ENCODE measurements at places on chromosomes 13 and 19.

DNA sequence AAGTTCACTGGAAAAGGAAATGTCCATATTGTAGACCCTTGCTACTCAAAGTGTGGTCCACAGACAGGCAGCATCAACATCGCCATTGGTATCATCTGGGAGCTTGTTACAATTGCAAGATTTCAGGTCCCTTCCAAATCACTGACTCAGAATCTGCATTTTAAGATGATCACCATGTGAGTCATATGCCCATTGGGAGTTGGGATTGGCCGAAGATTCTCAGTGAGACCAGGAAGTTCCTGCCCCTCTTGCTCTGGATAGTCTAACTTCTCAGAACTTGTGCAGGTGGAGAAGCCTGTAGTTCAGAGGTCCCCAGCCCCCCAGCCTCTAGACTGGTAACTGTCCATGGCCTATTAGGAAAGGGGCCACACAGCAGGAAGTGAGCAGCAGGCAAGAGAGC is 48.9 kb upstream of the URAD start:
- no peak for DNase-seq

DNA sequence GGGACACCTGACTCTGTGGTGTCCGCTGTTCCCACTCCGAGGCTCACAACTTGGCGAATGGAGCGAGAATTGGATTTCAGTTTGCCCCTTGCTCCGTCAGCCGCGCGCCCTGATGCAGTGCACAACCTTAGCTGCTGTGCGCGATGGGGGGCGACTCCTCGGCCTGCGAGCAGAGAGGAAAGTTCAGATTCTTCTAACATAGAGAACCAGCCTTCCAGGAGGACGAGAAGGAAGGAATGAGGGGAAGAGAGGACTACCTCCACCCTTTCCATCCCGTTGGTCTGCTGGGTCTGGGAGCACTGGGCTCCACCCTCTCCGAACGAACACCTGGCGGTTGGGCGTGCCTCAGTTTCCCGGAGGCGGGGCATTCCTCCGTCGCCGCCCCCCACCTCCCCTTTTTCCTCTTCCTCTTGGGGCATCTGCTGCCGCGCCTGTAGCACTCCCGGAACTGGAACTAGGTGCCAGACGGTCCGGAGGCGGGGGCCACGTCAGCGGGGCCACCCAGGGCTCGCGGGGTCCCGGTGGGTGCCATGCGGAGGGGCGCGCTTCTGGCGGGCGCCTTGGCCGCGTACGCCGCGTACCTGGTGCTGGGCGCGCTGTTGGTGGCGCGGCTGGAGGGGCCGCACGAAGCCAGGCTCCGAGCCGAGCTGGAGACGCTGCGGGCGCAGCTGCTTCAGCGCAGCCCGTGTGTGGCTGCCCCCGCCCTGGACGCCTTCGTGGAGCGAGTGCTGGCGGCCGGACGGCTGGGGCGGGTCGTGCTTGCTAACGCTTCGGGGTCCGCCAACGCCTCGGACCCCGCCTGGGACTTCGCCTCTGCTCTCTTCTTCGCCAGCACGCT is at the start of gene KCNK6:
Gene KCNK6 (plus strand): TSS at position 425 of the 838 bp plus-strand sequence. CDS start 106 bp downstream, at position 531.
- DNase-seq, result peak; percentile 63

DNA sequence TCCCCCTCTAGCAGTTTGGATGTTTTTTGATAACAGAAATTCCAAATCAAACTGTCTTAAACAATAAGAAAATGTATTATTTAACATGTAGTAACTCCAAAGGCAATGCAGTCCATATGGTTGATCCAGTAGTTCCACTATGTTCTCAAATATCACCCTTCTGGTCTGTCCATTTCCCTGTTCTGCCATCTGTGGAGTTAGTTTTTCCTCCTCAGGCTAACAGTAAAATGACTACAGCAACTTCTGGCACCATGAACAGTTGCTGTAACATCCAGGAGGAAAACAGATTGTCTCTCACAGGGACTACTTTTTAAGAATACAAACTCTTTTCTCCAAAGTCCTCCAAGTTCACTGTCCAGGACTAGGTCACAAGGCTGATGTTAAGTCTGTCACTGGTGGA is 455.4 kb downstream of the FGF14 start:
- DNase-seq, result no peak

GRCh38 chr19:8355631-8356402 is 8.1 kb upstream of the ANGPTL4 start:
- no peak for DNase-seq

DNA sequence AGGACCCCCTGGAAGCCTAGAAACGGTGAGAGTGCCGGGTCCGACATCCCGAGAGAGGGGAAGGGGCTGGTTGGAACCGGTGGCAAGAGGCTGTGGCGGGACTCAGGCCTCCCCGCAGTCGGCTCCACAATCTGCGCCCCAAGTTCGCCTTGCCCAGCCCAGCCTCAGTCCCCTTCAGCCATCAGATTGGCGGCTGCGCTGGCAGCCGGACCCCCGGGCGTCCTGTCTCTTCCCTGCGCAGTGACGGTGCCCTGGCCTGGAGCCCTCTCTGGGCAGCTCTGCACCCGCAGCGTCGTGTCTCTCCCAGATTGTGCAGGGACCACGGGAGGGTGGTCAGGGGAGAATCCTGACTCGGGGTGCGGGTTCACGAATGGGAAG is 315 bp downstream of the ZNF492 start:
- DNase-seq, result no peak

DNA sequence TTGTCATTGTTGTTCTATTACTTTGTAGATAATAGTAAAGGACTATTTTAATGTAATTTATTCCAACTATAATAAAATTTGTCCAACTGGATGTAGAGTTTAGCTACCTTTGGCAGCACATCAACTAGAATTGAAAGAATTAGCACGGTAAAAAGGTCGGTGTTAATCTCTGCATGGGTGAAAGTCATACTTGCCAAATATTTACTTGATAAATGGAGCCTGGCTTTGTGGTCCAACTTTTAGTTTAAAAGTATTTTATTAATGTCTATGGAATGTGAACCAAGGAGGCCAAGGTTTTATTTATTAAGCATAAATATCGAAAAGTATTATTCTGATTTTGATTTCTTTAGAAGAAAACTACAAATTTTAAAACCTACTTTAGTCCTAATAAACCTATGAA is 1389.0 kb downstream of the PCDH9 start:
- DNase-seq, result no peak

- DNase-seq, result no peak
Measured at GRCh38 chr19:38267761-38268483, 3.5 kb downstream of the SPINT2 start.

GRCh38 chr13:107365466-107366215 is 797.7 kb upstream of the ARGLU1 start:
- DNase-seq, result no peak

GRCh38 chr19:32653599-32653915 is 21.4 kb downstream of the ANKRD27 start:
- no peak for DNase-seq

DNA sequence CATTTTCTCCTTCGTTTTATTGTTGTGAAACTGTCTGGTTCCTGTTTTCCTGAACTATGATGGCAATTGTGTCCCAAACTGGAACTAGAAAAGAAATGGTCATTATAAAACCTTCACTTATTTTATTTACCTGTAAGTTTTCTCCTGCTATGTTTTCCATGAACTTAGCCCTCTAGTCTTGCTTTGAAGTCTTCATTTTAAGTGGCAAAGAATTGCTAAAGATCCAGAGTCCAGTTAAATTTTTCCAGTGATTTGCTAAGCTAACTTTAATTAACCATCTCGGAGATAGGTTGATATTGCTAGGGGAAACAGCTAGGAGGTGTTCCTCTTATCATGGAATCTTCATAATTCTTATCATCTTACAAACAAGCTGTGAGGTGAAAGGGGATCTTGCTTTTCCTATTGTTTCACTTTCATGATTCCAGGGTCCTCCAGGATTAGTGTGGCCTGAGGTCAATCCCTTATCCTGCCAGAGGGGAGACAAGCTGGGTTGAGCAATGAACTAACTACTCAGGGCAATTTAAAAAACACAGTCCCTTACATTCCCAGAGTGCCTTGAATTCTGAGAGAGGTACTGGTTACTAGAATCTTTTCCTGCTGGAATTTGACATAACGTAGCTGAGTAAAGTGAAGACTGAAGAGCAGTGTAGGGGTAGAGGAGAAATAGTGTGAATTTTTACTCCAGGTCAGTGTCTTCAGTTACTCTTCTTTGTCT is 112.5 kb downstream of the ESD start:
- DNase-seq, result no peak

- no peak for DNase-seq
Measured at GRCh38 chr19:38173291-38174041, 50.6 kb downstream of the DPF1 start.

DNA sequence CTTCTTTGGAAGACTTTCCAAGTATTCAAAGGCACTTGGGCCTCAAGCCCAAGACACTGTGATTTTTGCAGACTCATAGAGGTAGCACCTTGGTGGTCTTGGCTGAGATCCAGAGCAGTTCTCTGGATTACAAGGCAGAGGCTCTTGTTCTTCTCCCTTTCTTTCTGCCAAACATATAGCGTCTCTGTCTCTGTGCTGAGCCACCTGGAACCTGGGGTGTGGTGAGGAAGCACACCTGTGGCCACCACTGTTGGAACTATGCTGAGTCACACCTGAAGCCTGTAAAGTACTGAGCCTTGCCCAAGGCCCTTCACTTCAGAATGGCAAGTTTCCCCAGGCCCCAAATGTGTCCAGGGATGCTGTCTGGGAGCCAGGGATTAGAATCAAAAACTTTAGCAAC is 127.5 kb downstream of the FREM2 start:
- no peak for DNase-seq

GRCh38 chr19:8143041-8143440 is 6.4 kb downstream of the FBN3 start:
- DNase-seq, result no peak

DNA sequence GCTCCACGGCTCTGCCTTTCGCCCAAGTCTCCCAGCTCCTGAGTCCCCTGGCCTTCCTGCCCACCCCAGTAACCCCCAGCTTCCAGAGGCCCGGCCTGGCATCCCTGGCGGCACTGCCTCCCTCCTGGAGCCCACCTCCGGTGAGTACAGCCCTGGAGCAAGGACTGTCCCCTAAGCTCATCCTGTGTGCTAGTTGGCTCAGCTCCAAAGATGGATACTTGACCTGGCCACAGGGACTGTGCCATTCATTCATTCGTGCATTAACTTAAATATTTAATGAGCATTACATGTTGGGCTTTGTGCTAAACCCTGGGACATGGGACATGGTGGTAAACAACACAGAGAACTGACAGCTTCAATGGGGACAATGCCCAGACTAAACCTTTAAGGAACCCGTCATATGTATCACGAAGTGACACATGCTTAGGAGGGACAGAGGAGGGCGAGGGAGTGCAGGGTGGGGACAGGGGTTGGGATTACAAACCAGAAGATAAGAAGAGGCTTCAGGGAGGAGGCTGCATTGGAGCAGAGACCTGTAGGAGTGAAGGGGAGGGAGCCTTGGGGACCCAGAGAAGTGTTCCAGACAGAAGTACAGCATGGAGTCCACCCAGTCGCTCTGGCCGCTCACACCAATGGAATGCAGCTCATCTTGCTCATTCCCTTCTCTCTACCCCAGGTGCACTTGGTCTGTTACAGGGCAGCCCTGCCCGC is 6.9 kb upstream of the OVOL3 start:
- DNase-seq, result no peak

- no peak for DNase-seq
Measured at GRCh38 chr13:113437408-113438010, 15.8 kb downstream of the ADPRHL1 start.

GRCh38 chr19:46944918-46945628 is 74.6 kb upstream of the NPAS1 start:
- DNase-seq, result no peak

GRCh38 chr13:113965383-113965874 is 8.4 kb downstream of the C13orf46 start:
- no peak for DNase-seq

DNA sequence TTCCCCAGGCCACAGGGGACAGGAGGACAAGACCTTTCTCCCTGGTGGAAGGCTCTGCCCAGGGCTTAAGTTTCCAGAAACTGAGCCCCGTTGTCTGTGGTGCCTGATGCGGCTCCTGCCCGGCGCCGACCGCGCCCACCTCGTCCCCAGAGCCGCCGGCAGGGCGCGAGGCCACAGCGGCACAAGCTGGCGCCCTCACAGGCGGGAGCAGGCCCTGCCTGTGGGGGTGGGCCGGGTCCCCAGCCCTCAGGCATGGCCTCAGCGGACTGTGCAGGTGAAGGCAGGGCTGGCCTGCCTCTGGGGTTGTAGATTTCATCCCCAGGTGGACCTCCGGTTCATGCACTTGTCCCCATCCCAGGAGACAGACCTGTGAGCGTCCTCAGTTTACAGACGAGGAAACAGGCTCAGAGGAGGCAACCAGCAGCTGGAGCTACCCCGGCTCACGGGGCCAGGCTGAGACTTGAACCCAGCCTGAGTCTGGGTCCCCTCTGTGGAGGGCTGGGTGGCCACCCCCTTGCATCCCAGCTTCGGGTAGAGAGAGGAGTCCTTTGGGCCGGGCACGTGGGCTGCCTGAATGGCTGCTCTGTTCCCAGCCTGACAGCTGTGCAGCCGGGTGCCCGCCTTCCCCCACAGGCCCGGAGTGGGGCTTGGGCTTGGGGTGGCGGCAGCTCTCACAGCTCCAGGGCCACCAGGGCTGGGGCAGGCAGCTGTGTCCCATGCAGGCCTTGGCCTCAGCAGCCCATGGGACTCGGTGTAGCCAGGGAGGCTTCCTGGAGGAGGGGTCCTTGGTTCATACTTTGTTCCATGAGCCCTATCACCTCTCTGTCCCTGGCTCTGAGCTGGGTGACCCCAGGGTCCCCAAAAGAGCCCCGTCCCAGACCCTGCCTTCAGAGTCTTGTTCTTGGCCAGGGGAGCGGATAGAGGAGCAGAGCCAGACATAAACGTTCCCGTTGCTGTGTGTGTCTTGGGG is 26.8 kb downstream of the PIAS4 start:
- DNase-seq, result no peak

DNA sequence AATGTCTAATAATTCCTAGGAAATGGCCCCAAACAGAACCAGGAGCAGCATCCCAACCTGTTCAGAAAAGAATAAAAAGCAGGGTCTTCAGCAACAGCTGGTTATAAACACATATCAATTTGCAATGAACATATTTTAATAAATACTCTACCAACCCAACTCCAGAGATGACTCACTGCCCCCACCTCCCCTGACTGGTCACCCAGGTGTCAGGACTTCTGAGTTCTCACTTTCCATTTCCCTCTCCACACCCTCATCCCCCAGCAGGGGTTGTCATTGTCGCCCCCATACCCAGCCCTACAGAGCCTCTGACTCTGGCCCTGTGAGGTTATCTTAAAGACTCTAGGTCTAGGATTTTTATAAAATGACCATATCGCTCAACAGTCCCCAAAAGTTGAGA is 6.9 kb downstream of the SERPINE3 start:
- DNase-seq, result no peak

GRCh38 chr19:23273022-23273589 is 22.9 kb upstream of the ZNF724 start:
- peak; percentile 13 for DNase-seq

All from B cell (primary cell).